ENCODE measurements at places on chromosomes 7 and 10.
A peak's percentile ranks its signal among the peaks of the same experiment; 100 is the strongest.

GRCh38 chr7:55546814-55547213 lies 25.5 kb downstream of the VOPP1 start:
- no peak for DNase-seq

- DNase-seq = no peak
These were observed 51.5 kb downstream of the HK1 start for GRCh38 chr10:69329721-69330178.

GRCh38 chr10:116708391-116708821 lies 34.0 kb downstream of the HSPA12A start:
- no peak for DNase-seq

GRCh38 chr7:125406111-125406510 lies 476.5 kb upstream of the POT1 start:
- no peak for DNase-seq

- no peak for DNase-seq
These were observed 3.2 kb upstream of the IGFBP3 start for GRCh38 chr7:45924283-45924682.

DNA sequence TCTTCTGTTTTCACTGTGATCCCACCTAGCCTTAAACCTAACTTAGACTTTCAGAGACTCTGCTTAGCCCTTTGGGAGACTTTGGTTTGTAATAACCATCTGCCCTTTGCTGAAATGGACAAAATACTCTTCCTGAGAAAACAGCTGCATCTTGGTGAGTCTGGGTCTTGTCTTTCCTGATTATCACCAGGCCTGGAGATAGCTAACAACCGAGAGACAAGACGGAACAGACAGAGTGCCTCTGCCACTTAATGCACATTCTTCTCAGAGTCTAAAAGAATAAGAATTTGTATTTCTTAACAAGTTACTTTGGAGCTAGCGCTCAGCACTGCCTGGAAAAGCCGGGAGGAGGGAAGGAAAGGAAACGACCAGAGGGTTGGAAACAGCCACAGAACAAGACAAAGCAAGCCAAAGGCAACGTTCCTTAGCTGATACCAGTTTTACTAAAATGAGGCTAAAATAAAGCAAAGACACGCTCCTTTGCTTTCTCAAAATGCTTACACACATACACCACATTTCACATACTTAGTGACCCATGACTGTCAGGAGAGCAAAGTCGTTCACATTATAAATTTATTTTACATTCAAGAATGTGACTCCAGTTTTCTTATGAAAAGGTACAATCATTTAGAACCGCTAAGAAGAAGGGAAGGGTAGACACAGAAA lies 70.3 kb upstream of the DGKI start:
- DNase-seq = no peak

DNA sequence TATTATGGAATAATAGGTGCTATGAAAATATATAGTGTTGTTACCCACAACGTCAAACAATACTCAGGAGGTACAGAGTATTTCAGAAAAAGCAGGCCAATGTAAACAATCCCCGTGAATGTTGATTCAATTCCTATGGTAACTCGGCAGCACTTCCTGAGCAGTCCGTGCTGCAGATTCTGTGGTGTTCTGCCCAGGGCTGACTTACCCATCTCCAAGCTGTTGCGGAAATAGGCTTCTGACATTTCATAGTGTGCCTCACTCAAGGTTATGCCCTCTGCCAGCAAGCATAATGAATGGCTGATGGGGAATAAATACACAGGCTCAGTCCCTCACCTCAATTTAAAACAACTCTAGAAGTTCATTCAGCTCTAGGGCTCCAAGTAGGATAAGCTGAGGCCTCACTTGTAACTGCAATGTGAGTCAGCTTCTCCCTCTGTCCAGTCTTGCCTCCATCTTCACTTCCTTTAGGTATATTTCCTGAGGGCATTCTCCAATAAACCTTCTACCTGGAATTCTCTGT lies 177.6 kb downstream of the GNAI1 start:
- DNase-seq = peak; percentile 85

GRCh38 chr10:27541796-27542729 lies 38.0 kb downstream of the RAB18 start:
- DNase-seq = no peak

DNA sequence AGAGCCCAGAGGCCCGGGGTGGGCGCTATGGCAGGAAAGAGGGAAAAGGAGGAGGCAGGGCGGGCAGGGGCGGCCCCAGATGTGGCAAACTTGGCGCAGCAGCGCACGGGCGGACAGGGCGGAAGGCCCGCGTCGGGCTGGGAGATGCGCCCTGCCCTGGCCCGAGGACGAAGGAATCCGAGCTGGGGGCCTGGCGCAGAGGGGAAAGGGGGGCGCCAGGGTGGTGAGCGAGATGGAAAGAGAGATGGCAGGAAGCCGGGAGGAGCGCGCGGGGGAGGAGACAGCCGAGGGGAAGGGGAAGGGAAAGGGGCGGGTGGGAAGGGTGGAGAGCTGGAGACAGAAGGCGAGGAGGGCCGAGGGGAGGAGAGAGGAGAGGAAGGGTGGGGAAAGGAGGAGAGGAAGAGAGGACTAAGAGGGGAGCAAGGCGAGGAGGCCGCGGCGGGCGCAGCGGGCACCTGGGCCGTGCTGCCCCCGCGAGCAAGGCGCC lies at the start of gene MARVELD1:
Gene MARVELD1, plus strand, starts transcription at position 392 of the 487 bp plus-strand sequence. CDS start 147 bp downstream, outside the sequence.
- no peak for DNase-seq

DNA sequence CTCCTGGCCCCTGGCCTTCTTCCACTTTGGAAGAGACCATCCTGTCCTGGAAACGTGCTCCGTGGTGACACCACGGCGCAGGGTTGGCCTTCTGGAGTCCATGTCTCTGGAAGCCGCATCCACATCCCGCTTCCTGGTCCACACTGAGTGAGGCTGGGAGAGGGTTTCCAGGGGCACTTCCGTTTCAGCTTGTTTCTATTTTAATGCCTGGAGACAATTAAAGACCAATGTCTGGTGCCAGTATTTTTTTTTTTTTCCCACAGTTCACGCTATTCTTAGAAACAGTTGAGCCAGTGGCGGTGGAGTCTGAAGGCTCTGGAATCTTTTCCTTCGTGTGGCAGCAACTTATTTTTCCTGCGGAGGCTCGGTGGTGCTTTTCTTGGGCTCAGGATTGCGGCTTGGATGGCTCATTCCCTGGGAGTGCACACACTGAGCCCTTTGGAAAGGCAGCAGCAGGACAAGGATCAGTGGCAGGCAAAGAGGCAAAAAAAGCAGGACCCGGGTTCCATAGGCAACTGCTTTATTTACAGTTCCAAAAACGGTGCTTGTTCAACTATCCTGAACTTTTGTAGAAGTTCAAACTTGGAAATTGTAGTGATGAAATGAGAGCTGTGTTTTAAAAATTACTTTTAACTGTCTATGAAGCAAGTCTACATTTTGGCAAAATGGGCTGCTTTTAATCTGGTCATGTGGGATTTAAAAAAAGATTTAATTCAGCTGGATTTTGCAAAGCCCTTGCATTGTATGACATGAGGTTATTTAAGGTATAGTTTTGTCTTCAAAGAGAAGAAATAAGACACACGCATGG lies 202.8 kb downstream of the BAMBI start:
- no peak for DNase-seq

DNA sequence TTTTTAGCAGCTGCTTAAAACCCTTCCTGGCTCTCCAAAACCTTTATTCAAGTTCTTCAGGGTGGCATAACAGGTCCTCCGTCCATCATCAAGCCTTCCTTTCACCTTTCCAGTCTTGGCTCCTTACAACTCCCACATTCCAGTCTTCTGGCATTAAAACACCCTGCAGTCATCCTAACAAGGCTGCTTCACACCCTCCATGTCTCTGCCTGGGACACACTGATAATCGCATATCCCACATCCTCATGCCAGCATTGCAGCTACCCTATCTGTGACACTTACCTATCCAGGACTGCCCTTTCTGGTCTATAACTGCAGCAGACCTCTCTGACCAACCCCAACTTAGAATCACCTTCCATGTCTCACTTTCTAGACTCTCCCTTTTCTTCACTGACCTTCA lies 2.6 kb upstream of the TLL2 start:
- no peak for DNase-seq

DNA sequence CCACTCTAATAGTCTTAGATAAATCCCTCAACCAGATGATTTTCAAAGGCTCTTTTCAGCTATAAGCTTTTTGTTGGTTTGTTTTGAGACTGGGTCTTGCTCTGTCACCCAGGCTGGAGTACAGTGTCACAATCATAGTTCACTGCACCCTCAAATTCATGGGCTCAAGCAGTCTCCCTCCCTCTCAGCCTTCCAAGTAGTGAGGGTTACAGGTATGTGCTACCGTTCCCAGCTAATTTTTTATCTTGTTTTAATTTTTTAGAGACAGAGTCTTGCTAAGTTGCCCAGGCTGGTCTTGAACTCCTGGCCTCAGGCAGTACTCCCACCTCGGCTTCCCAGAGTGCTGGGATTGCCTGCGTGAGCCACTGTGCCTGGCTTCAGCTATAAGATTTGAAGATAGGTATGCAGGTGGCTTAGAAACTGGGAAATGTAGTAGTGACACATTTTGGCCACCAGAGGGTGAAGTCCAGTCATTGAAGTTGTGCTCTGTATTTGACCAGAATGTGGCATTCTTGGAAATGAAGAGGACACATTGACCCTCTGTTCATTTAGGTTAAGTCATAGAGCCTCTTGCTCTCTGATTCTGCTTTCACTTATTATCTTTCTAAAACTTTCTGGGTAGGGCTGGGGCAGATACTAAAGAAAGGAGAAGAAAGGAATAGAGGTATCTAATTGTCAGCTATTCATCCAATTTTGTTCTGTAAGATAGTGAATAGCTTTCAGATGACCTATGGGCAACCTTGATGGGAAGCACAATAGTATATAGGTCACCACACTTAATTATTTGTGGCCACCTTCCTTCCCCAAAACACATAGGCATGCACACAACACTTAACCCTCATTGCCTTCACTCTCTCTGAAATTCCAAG lies 36.0 kb downstream of the R3HCC1L start:
- peak; percentile 11 for DNase-seq

DNA sequence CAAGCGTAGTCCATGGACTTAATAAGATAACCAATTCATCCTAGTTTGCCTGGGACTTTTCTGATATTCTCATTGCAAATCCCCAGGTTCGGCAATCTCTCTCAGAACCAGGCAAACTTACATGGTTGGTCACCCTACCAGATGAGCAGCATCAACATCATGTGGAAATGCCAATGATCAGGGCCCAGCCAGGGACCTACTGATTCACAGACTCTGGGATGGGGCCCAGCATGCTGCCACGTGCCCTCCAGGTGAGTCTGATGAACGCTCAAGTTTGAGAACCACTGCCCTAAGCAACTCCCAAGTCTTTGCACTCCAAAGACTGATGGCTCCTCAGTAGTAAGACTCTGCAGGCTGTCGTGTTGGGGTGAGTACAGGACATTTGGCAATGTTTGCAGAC lies 2.7 kb downstream of the LAMB4 start:
- no peak for DNase-seq

DNA sequence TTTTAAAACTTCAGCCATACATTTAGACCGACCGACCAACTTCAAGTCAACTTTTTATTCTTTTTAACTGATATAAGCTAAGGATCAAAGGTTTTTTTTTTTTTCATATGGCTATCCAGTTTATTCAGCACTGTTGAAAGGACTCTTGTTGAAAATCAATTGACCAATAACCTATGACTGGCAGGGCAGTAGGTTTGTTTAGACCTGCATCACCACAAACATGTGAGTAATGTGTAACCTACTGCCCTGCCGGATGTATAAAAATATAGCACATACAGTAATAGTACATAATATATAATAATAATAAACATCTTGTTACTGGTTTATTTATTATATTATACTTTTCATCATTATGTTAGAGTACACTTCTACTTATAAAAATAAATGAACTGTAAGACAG lies 434.6 kb upstream of the SEMA3A start:
- DNase-seq = no peak

- no peak for DNase-seq
These were observed 113.7 kb downstream of the LRMDA start for GRCh38 chr10:75544993-75545706.

DNA sequence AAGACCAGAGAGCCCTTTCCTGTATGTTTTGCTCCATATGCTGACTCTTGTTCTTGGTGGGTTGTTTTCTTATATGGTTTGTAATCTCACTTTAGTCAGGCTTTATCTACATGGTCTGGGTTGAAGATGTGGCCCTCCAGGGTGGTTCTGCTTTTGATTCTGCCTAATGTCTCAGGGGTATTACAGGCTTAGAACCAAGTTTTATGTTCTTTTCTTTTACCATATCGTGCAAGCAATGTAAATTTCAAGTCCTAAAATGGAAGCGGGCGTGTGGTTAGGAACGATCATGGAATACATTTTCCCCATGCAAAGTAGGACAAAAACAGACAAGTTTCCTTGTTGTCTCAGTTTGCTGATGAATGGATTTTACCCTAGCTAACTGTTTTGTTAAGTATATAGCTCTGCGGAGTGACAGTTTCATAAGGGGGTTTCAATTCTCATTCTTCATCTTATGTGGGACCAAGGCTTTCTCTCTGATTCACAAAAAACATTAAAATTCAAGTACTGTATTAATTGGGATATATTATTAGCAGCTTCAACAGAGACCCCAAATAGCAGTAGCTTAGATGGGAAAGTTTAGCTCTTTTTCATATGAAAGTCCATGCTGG lies 58.7 kb downstream of the MTURN start:
- no peak for DNase-seq

GRCh38 chr10:100291356-100291755 lies 4.9 kb upstream of the BLOC1S2 start:
- no peak for DNase-seq

- no peak for DNase-seq
These were observed 638 bp downstream of the IQCE start for GRCh38 chr7:2559283-2559950.

DNA sequence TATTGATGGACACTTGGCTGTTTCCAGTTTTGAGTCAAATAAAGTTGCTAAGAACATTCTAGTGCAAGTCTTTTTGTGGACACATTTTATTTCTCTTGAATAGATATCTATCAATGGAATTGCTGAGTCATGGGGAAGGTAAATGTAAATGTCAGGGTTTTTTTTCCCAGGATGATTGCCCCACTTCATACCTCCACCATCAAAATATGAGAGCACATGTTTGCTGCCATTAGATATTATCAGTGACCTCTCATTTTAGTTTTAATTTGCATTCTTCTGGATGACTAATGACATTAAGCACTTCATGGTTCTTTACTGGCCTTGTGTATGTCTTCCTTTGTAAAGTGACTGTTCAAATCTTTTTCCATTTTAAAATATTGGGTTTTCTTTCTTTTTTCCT lies 45.7 kb downstream of the PAPSS2 start:
- no peak for DNase-seq

- no peak for DNase-seq
These were observed 73.1 kb downstream of the TLL2 start for GRCh38 chr10:96440361-96441292.

GRCh38 chr10:38184477-38184876 lies 90.3 kb downstream of the ZNF37A start:
- DNase-seq = no peak

- DNase-seq = no peak
These were observed 102.2 kb downstream of the GRM8 start for GRCh38 chr7:127150543-127150942.

GRCh38 chr10:5442065-5442989 lies 30.0 kb downstream of the NET1 start:
- no peak for DNase-seq

DNA sequence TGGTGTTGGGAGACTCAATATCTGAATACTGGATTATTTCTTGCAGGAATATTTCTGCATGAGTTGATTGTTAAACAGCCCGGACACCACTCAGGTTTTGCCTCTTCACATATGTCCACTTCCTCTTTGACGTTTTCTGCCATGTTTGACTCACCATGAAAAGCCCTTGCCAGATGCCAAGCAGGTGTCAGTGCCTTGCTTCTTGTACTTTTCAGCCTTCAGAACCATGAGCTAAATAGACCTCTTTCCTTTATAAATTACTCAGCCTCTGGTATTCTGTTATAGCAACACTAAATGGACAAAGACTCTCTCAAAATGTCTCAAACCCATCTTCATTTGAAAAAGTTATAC lies 24.7 kb upstream of the MACC1 start:
- DNase-seq = no peak

GRCh38 chr10:93751832-93752231 lies 5.9 kb upstream of the LGI1 start:
- DNase-seq = no peak
